HCT116 (cell line): ENCODE measurements at places on chromosomes 6 and 20.

DNA sequence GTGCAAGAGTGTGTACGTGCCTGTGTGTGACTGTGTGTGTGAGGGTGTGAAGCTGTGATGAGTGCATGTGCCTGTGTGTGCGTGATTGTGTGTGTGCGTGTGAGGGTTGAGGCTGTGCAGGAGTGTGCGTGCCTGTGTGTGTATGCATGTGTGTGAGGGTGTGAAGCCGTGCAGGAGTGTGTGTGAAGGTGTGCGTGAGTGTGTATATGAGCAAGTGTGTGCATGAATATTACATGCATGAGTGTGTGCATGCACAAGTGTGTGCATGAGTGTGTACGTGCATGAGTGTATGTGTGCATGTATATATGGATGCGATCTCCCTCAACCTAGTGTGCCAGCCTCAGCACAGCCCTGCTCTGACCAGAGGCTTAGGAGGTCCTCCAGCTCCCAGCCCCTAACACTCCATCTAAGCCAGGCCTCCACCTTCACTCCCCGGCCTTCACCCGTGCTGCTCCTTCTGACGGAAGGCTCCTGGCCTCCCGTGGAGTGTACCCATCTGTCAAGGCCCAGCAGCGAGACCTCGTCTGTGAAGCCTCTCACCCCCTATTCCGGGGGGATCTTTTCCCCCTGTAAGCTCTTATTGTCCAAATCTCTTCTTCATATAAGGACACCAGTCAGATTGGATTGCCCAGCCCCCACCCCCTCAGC lies 19.9 kb upstream of the PHACTR3 start:
- no peak for DNase-seq

- peak; percentile 55 for DNase-seq
These were observed 13.2 kb upstream of the TFB1M start for GRCh38 chr6:155327326-155328073.

- DNase-seq, result no peak
These were observed 255.4 kb downstream of the TBX18 start for GRCh38 chr6:84508981-84509380.

GRCh38 chr6:72367439-72367838 lies 254.4 kb upstream of the KCNQ5 start:
- DNase-seq, result no peak

DNA sequence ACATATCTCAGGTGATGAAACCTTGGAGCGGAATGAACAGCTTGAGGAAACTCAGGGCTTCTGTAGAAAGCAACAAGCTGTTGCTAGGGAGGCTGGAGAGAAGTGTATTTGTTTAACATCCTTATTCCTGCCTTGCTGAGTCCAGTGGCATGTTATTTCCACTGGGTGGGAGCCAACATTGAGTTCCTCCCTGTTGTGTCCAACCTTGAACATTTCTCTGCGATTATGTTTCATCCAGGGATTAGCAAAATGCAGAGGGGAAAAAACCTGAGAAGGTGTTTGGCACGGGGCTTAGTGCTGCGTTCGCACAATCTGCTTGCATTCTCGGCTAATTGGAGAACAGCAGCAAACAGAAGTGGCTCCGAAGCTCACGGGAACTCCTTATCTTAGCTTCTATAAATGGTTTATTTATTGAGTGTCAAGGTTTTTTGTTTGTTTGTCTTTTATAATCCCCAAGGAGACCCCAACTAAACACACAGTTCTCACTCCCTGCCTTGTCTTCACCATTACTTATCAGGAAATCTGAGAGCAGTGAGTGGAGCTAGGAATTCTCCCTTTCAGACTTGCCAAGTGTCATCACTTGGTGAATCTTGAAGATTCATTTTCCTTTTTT lies 412.8 kb downstream of the CDC5L start:
- no peak for DNase-seq

GRCh38 chr6:79372757-79373156 lies 138.3 kb upstream of the HMGN3 start:
- no peak for DNase-seq

DNA sequence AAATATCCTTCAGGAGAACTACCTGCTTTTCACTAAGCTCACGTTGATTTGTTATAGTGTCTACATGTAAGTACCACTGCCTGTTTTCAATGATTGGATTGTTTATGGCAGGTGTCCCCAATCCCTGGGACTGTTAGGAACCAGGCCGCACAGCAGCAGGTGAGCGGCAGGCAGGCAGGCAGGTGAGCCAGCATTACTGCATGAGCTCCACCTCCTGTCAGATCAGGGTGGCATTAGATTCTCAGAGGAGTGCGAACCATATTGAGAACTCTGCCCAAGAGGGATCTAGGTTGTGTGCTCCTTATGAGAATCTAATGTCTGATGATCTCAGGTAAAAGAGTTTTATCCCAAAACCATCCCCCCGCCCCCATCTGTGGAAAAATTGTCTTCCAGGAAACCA lies 303.3 kb downstream of the EYA4 start:
- no peak for DNase-seq

DNA sequence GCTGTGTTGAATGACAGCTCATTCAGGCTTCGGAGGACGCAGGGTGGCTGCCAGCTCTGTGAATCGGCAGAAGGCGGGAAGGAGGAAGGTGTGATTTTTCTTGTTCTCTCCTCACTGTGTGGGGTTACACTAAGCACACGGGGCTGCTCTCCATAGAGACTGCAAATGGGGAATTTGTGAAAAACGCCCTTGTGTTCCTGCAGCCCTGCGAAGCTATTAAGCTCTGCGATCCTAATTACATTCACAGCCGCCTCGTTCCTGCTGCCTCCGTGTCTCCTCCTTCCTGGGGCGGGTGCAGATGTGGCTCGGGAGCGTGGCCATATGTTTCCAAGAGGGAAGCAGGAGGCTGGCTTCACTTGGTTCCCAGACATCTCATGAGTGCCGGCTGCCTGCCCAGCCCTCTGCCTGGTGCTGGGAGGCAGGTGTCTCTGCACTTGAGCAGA lies 124.0 kb downstream of the TOX2 start:
- no peak for DNase-seq

GRCh38 chr20:13105864-13106457 lies 97.2 kb downstream of the SPTLC3 start:
- DNase-seq, result peak; percentile 13

DNA sequence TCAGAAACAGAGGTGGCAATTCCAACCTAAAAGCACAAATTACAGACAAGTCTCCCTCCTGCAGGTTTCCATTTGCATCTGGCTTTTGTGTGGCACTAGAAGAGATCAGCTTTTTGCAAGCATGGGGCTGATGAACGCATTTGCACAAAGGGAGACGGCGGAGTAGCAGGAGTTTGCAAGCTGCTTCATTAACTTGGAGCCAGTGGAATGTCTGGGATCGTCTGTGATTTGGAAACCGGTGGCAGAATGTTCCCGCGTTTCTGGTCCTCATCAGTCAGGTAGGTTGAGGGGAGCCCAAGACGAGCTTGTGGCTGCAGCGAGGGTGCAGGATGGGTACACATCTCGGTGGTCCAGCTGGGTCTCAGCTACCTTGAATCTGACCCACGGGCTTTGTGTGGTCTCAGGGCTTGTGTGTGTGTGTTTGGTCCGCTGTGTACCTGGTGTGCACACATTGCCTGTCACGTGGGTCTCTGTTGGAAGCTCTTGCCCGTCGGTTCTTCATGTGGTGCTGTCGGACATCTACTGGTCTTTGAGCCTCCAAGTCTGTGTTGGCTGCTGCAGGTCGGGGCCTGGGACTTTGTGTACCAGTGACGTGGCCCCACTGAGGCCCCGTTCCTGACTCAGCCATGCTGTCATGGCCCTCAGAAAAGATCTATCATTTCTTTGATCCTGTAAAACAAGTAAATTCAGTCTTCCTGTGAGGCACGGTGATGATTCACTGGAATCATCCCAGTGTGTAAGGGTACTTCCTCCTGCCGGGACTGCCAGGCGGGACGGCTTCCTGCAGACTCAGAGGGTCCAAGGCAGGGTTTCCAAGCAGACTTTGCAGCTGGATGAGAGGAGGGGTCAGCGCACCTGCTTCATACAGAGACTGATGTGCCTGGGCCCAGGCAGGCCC lies 12.4 kb upstream of the MYT1 start:
- peak; percentile 57 for DNase-seq

DNA sequence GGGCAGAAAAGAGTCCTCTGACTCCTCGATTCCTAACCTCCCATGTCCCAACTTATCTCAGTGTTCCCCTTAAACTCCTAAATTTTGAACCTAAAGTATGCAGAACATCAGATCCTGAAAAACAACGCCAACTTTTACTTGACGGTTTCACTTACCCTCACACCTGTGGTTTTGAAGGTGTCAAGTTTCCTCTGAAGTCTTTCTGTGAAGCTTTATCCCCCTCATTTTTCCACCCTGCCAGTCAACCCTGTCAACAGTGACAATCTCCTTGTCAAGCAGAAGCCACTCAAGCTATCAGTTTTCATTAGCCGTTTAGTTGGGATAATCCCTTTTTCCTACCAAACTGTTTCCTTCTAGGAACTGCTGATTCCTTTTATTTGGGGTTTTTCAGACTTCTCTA lies 245.4 kb upstream of the PREP start:
- no peak for DNase-seq

DNA sequence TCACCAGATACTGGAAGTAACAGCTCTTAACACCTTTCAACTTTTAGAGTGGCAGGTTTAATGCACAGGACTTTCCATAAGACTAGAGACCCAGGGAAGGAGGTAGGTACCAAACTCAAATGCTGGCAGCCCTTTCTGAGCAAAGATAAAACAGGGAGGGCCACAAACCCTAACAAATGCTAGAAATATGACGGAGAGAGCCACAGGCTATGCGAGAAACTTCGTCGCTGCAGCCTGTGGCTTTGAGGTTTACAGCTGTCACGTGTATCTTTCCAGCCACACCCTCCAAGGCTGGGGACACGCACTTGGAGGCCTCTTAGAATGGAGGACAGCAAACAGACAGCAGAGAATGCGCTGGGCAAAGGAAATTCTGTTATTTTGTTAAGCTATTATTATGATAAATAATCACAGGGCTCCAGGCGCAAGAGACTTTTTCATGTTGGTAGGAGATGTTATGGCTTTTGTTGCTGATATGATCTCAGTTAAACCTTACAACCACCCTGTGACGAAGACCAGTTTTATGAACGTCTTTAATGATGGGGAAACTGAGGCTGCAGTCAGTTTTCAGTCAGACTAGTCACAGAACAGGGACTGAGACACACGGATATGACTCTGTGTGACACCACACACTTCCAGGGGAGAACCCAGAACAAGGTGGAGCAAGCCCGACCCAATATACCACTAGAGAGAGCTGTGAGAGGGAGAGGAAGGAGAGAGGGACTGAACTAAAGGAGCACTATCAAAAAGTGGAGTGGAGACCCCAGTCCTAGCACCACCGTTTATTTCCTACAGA lies 2.0 kb downstream of the TRAM2 start:
- no peak for DNase-seq

DNA sequence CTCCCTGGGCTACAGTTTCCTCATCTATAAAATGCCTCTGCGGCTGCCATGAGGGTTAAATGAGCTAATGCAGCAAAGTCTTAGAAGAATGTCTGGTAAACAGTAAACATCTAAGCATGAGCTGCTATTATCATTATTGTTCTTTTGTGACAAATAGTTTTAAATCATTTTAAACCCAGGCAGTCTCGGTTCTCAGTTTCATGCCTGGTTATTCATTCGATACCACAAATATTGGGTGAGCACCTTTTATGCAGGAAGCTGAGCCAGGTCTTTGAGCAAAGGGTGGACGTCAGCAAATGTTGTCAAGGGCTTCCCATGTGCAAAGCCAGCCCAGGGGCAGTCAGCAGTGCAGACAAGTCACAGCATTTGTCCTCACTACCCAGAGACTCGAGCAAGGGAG lies 128.7 kb downstream of the NFATC2 start:
- no peak for DNase-seq

DNA sequence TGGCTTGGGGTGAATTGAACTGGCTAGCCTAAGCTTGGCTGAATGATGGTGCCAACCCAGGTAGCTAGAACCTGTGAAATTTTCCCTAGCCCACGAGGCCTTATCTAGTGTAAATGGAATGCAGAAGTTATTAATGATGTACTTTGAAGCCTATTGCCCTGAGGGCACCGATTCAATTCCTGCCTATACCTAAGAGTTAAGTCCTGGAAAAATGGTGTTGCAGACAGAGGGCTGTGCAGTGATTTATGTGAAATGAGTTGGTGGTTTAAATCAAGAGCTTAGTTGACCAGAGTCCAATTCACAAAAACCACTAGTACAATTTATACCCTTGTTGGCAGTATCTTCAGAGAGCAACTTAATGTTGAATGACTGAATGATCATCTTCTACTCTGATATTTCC lies 373.8 kb upstream of the JAG1 start:
- DNase-seq, result no peak

DNA sequence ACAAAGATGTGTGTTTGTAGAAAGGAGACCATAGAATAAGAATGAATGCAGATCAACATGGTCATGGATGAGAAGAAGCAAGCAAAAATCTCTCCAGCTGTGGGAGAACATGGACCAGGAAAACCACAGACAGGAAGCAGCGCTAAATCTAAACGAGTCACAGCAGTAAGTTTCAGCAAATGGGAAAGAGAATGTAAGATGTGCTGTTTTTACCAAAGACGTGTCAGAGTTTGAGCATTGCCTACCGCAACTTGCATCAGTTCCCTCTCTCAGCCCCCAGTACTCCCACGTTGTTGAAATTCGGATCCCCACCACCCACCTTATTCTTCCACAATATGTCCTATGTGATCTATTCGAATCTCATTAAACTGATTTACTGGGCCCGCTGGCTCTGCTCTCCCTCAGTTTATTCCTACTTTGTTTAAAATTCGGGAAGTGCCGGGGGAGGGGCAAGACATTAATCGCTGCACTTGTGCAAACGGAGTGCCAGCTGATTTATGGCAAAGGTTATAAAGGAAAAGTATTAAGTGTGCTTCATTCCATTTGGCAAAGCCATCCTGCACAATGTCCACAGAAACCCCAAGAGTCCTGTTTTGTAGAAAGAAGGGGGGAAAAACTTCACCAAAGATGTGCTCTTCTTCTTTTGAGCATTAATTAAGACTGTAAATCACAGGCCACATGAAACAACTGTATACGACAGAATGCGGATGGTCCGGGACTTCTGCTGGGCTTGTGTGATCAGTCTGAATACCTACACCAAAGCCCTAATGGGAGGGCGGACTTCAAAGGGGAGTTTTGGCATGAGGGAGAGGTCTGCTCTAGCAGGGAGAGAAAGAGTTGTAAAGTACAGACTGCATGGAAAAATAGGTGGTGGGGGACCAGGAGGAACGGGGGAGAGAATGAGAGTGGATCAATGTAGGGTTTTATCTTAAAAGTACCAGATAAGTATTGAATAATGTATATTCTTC lies 59.1 kb upstream of the PRDM1 start:
- DNase-seq, result no peak

GRCh38 chr20:48930035-48930434 lies 8.5 kb downstream of the ARFGEF2 start:
- DNase-seq, result no peak
